ENCODE measurements at places on chromosomes 2 and 18.

GRCh38 chr2:191679818-191680600 lies 2.1 kb downstream of the NABP1 start:
- DNase-seq, result peak; percentile 7

GRCh38 chr2:186256540-186256939 lies 229.5 kb upstream of the ZC3H15 start:
- DNase-seq, result no peak

DNA sequence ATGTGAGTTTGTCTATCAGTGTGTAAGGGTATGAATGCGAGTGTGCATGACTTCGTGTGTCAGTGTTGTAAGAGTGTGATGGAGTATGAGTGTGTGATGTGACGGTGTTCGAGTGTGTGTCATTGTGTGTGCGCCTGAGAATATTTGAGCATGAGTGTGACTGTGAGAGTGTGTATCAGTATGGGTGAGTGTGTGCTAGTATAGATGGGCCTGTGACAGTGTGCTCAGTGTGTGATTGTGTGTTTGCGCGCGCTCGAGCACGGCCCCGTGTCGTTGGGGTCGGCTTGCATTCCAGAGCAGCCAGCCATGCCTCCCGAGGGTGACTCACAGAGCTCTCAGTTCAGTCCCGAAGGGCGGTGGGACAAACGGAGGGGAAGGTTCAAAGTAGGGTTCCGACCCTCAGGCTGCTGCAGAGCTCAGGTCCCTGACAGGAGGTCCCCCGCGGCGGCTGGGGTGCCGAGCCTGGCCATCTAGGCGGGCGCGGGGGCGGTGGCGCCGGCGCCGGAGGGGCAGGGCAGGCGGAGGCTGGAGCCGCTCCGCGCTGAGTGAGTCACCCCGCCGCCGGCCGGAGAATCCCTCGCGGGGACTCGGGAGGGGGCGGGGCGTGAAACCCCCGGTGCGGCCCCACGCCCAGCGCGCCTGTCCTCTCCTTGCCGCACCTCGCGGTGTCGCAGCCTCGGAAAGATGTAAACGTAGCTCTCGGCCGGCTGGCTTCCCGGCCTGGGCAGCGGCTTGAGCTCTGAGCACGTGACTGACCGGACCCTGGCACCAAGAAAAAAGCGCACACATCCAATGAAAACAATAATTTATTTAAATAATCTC lies 3.8 kb downstream of the DLX2 start:
- no peak for DNase-seq

DNA sequence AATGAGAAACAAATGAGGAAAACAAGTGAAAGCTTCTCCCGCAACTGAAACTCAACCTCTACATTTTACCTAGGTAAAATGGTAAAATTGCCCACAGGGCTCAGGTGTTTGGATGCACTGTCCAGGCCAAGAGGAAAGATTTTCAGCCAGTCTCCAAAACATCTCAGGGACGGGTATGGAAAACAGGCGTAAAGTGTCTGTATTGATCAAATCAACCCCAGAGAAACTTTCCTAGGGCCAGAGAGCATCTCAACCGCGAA lies 361 bp upstream of the HAT1 start:
- no peak for DNase-seq

DNA sequence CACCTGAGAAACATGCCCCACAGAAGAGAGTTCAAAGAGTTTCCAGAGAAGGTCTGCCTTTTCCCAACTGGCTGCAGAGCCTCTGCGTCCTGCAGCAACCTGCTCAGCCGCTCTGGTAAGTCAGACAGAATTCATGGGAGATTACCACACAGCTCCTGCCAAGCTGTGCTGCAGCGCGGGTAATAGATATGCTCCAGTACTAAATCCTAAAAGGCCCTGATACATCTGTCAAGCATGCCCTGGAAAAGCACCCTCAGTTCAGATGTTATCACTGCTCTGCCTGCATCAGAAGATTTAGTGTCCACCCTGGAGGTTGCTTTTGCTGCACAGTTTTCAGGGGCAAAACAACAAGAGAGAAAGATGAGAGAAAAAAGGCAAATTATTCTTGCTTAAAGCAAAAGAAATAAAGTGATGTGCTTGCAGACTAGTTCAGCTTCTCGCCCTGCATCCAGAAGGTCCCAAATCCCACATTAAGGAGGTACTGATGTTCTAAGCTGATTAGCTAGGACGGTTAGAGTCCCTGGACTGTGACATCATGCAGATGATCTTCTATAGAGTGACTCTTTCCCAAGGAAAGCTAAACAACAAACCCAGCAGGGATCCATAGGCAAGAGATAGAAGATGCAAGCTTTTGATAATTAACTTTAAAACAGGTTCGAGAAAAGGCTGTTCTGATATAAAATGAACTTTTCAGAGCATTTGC lies 488.6 kb downstream of the BCL11A start:
- DNase-seq, result no peak

GRCh38 chr2:99380376-99381010 lies 43.3 kb downstream of the EIF5B start:
- DNase-seq, result no peak

DNA sequence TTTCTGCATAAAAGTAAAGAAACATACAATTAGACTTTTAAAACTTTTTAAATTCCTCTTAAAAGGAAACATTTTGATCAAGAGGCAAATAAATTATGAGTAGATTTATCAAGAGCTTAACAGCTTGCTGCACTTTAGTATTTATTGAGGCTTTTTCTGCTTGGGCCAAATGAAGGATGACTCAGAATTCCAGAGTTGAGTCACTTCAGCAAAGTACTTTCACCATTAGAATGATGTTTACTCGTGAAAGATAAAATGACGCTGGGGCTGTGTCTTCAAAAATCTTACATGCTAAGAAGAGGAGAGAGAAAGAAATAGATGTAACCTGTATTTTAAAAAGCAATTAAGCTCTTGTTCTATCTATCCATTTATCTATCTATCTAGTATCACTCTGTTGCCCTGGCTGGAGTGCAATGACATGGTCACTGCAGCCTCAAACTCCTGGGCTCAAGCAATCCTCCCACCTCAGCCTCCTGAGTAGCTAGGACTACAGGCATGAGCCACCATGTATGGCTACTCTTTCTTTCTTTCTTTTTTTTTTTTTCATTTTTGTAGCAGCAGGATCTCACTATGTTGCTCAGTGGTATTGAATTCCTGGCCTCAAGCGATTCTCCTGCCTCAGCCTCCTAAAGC lies 75.3 kb upstream of the RIOK3 start:
- DNase-seq, result no peak

DNA sequence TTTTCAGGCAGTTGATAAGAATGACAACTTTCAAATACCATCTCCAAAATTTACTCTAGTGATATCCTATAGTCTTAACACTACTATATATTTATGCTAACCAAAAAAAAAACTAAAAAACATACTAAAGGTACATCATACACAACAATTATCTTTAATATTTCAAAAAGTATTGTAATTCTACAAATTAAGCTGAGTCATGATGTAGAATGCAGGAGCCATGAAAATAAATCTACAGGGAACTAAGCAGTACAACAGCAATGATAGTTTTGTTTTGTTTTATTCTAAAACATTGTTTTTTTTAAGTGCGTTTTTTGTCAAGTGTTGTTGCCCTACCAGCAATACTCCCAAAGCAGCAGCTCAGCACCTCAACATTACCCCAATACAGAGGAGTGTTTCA lies 314.3 kb downstream of the FSIP2 start:
- no peak for DNase-seq

GRCh38 chr2:238850091-238850490 lies 2.2 kb downstream of the TWIST2 start:
- no peak for DNase-seq

DNA sequence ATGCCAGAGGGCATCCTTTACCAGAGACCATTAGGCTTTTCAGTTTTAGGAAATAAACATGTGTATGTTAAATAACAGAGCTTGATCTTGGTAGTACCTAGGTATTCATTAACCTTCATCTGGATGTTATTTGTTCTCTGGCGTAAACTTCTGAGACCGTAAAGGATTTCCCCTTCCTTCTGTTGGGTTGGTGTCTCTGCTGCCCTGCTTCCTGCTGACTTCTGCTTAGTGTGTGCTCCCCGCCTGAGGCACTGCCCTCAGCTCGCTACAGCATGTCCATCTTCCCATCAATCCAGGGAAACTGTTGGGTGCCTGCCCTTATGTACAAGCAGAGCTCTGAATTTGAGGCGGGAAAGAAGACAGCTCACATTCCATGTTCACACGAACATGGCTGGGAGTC lies 177.9 kb downstream of the TPGS2 start:
- DNase-seq, result no peak

DNA sequence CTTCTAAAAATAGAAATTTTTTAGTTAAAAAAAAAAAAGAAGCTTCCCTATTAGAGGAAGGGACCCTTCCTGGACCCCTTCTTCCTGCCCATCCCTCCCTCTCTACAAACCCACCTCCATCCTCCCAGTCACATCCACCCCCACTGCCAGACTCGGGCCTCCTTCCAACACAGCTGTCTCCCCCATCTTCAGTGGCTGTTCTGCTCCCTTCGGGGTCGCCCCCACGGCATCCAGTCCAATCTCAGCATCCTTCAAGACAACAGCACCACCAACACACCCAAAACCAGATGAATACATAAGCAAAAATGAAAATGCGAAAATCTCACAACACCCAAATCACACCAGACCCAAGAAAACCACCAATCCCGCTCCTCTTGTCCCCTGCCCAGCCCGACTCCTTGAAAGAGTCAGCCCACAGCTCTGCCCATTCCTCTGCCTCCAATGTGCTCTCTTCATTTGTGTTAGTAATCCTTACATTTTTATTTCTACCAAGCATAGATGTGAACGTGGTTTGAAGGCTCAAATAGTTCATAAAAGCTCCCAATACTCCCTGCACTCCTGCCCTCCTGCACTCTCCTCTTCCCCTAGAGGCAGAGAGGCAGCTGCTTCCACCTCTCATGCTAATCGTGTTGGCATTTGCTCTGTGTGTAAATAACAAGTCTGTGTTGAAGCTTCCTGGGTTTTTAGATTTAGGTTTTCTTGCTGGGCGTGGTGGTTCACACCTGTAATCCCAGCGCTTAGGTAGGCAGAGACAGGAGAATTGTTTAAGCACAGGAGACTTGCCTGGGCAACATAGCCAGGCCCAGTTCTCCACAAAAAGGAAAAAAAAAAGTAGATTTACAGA lies 37.0 kb downstream of the MAL start:
- no peak for DNase-seq

DNA sequence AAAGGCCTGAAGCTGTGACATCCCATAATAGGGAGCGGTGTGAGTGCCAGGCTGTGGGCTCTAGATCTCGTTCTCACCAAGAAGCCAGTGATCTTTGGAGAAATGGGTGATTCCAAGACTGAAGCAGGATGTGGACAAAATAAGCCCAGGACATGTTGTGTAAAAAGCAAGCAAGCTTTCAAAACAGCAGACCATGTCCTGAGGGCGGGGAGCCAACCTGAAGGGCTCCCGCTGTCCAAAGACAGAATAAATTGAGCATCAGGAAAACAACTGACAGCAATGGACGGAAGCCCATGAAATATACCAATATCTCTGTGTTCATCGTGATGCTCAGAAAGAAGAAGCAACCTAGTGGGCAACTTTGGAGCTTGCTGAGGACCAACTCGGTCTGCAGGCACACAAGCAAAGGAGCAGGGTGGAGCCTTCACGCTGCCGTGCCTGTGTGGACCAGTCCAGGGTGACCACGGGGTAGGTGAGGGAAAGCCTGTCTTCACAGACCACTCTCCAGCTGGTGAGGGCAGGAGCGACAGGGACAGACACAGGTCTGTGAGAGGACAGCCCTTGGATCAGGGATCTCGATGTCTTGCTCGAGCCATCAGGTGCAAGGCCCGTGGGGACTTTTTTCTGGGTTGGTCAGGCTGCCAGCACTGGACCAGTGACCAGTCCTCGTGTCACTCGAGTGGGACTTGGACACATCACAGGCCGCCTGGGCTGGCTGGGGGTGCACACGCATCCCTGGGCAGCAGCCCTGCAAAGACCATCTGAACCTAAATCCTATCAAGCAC lies 21.5 kb downstream of the MTERF4 start:
- no peak for DNase-seq

DNA sequence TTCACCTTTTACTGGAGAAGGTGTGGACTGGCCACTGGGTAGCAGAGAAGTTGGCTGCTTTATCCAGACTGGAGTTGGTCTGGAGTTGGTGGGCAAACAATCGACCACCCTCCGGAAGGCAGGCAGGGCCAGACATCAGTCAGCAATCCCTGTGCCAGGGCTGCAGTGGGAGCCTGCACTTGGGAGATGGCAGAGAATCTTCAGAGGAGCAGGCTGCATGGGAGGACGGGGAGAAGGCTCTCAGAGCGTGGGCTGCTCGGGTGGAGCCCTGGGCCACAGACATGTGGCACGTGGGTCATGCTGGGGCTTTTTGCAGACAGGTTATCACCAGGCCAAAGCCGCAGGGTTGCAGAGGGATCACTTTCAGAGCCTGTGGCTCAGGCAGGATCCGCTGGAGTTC lies 29.6 kb downstream of the SLC9A4 start:
- DNase-seq, result no peak

DNA sequence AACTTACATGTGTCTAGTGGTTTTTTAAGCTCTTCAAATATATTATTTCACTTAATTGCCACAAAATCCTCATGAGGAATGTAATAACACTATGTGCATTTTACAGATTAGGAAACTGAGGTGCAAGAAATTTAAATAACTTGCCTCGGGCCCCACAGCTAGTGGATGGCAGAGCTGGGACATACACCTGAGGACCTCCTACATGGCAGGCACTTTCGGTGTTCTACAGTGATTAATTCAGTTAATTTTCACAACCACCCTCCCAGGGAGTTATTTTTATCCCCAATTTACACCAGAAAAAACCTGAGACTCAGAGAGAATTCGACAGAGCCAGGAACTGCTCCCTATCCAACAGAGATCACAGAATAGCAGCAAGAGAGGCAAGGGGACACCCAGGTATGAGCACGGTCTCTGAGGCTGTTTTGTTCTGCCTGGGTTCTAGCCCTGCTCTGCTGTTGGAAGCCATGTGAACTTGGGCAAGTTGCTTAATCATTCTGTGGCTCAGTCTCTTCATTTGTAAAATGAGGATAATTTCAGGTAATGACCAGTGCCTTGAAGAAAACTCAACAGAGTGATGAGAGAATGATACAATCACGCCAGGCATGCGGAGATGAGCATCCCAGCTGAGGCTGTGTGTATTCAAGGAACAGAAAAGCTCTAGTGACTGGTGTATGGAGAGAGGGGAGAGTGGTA lies 82.3 kb downstream of the MYCN start:
- no peak for DNase-seq

DNA sequence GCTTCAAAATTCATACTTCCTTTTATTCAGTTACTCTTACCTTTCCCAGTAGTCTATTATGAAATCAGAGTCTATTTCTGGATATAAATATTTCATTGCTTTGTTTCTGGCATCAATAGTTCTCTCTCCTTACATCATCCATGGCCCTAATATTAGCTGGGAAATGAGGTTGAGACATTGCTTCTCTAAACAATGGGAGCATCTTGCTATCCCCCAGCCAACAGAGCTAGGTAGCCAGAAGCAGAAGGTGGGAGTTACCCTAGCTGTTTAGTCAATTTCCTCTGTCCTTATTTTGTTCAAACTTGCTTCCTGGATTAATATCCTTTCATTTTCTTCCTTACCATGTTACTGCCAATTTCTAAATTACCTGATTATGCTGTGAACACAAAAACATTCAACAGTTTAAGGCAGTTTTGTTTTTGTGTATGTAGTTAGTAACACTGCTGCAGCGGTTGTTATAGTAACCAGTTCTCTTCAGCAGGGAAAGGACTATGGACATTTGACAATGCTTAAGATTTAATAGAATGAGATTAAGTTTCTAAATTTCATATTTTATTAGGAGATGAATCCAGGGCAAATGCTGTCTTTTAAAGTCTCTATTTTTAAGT lies 160.5 kb upstream of the KCNJ3 start:
- no peak for DNase-seq
